HuH-7 (cell line): ENCODE measurements at places on chromosomes 6 and 20.

GRCh38 chr20:44138867-44139266 lies 48.1 kb downstream of the JPH2 start:
- DNase-seq = no peak

DNA sequence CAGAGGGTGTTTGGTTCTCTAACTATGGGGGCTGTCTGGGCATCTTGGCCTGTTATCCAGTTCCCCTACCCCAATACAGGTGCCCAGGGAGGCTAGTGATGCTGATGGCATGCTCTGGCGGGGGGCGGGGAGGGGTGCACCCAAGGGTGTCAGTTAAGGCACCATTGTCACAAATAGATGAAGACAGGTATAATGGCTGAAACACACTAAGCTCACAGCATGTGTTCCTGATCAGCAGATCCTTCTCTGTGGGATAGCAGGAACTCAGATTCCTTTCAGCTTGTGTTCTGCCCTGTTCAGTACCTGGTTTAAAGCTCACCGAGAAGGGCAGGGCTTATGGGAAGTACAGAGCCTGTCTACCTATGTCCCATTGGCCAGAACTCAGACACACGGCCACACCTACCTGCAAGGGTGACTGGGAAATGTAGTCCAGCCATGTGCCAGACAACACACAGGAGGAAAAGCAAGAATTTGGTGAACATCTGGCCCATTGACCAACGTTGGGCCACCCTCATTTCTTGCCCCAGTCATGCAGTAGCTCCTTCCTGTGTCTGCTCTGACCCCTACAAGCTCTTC lies 3.4 kb upstream of the RSPO4 start:
- DNase-seq = peak; percentile 55

DNA sequence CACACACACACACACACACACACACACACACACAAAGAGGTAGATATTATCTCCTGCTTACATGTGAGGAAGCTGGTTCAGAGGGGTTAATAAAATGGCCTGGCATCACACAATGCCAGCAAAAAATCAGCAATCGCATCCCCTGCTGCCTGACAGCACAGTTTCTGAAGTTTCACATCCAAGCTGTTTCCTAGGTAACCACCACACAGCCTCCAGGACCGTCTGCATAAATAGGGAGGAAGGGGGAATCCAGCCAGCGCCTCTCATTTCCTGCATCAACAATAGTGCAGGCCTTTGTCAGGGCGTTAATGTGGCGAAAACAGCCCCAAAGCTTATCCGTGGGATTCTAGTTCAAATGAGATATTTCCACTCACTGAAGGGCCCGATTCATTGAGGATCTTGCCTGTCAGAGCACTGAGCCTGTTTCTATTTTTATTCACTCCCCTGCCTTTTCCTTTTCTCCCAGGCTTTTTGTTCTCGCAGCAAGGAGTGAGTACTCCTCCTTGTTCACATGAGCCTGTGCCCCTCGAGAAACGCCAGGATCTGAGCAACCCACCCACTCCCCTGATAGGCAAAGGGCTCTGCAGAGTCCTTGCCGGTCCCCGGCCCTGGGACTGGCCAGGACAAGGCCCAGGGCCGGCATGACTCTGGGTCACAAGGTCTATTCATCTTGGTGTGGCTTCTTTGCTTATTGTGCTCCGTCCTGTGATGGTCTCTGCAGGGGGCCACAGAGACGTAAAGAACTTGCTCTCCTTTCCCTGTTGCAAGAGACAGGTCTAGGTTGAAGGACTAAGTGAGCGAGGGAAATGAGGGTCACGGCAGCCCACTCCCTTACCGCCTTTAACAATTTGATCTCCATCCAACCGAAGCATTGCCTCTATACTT lies 32.7 kb downstream of the TUBB2B start:
- no peak for DNase-seq

- DNase-seq = no peak
Measured at GRCh38 chr6:147029923-147030322, 174.3 kb upstream of the STXBP5 start.

GRCh38 chr20:50038574-50038991 lies 55.8 kb downstream of the SNAI1 start:
- DNase-seq = no peak

GRCh38 chr20:25490656-25491445 lies 83.4 kb downstream of the GINS1 start:
- no peak for DNase-seq

GRCh38 chr6:33880104-33880678 lies 76.4 kb upstream of the MLN start:
- no peak for DNase-seq

GRCh38 chr6:98836962-98837944 lies 2.9 kb downstream of the POU3F2 start:
- peak; percentile 67 for DNase-seq
